ENCODE measurements at places on chromosomes 16 and 17.

DNA sequence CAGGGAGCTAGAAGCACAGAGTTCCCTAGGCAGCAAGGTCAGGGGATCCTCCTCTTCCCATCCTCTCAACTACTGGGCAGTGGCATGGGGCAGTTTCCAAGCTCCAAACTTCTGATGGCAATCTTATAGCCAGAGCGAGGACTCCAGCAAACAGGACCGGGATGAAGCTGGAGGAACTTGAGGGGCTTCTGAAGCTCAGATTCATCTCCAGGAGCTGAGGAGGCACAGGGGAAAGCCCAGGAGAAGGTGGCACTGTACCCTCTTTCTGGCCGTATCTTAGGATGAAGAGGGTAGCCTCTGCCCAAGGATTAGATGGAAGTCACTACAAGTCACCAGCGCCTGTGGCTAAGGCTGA is 50.0 kb upstream of the RPL38 start:
- no peak for DNase-seq

DNA sequence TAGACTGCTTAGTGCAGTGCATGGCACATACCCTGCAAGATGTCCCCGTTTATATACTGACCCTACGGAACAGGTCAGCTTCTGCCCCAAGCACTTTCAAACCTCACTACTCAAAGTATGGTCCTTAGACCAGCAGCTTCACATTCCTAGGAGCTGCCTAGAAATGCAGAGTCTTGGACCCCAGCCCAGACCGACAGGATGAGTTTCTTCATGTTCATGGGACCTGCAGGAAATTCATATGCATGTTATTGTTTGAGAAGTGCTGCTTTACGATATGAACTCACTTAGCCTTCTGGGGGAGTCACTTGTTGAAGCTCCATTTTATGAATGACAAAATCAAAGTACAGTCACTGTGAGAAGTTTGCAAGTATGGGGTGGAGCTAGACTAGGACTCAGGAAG is 82.6 kb downstream of the DYNLRB2 start:
- no peak for DNase-seq

- DNase-seq: no peak
Observed at GRCh38 chr17:38605841-38606645, at the start of gene SRCIN1. SRCIN1 (minus strand) TSS chr17:38605952; CDS start chr17:38605705, 247 bp downstream.

- no peak for DNase-seq
Observed at GRCh38 chr17:34357398-34357797, 1.1 kb downstream of the CCL13 start.

- DNase-seq: no peak
Observed at GRCh38 chr17:81534157-81535006, 6.2 kb downstream of the FSCN2 start.

DNA sequence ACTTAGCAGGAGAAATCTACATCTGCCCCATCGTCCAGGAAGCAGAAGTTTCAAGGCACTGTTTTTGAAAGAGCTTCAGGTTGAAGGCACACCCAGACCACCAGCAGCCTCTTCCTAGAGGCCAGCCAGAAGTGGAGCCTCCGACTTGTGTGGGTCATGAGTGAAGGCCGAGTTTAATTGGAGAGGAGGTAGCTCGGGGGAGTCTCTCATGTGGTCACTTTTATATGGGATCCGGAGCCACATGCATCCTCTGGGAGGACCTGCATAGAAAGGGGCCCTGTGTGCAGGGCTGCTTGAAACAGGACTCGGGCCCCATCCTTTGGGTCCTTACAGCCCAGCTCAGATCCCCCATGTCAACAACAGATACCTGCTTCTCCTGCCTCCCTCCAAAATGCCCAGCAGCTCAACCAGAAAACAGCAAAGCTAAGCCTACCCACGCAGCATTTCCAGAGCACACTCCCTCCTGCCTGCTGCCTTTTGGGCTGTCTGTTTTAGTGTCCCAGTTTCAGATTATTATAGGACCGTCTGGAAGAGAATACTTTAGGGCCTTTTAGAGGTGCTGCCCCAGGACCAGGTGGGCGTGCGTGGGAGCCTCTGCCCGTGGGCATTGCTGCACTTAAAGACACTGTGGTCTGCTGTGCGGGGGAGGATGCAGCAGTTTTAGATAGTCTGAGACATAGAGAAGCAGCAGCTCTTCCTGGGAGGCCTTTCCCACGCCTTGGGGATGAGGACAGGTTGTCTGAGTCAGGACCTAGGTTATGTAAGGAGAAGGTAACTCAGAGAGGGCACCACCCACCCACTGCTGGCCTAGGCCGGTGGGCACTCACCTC is 29.5 kb downstream of the MPRIP start:
- no peak for DNase-seq

DNA sequence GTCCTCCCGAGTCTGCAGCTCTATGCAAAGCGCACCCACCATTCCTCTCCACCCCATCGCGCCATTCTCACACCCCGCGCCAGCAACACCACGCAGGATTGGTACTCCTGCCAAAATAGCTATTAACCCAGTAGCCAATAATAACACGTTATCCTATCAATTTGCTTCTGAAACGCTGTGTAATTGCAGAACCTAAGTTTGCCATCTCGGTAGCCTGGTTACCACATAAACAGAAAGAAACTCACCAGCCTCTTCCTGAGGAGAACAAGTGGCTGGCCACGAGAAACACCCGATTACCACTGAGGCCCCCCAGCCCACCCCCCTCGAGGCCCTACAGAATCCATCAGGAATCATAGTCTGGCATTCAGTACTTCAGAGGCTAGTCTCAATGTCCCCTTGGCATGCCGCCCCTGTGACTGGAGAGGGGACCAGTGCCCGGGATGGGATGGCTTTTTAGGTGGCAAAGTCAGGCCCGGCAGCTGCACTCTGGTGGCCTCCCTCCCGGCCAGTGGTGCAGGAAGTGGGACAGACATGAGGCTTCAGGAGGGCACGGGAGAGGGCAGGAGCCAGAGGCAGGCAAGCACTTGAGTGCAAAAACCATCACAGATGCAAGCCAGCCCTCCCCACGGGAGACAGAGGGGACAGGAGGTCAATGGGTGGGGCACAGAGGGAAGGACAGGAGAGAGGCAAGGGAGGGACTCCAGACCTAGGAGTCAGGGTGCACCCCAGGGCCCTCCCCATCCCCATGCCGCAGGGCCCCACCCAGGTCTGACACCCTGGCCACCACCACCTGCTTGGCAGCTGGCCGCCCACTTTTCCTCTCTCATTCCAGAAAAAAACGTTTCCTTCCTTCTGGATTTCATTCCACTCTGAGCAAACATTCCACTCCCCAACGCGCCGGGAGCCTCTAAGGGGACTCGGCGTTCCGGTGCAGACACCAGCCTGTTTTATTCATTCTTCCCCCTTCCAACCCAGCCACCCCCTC is 192.5 kb downstream of the ZNF423 start:
- DNase-seq: no peak

DNA sequence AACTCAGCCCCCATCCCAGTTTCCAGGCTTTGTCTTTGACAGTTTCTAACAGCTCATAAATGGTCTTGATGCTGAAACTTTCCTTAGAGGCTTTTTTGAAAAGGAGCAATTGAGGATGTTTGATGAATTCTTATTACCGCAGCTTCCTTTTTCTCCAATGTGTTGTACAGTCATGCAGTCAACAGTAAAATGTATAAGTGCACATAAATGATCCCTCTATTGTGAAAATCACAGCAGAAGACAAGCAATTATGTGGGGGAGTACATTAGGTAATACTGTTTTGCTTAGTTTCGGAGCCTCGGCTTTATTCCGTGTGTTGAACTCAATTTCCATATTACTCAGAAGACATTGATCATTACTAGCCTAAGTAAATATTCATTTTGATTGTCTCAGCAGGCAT is 673.7 kb downstream of the CDH8 start:
- DNase-seq: no peak

- DNase-seq: no peak
Observed at GRCh38 chr17:32277284-32277683, 11.7 kb downstream of the RHBDL3 start.

- no peak for DNase-seq
Observed at GRCh38 chr17:50830994-50831393, 4.4 kb upstream of the WFIKKN2 start.

DNA sequence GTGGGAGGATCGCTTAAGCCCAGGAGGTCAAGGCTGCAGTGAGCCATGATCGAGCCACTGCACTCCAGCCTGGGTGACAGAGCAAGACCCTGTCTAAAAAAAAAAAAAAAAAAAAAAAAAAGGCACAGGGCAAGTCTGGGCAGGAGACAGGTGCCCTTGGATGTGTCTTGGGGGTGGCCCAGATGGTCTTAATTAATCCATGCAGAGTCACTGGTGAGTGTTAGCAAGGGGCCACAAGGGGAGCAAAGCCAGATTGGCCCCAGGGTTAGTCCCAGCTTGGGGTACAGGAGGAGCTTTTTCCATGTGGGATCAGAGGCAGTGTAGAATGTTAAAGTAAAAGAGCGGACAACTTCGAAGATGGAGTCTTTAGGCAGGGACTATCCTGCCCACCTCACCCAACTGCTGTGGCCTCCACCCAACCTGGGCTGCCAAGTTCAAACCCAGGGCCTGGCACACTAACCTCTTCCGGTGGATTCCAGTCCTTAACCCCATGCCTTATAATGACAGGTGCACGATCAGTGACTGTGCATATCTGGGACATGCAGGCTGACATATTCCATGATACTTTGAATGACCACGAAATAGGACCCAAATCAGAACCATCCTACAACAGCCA is 32.2 kb upstream of the MFSD6L start:
- DNase-seq: no peak

DNA sequence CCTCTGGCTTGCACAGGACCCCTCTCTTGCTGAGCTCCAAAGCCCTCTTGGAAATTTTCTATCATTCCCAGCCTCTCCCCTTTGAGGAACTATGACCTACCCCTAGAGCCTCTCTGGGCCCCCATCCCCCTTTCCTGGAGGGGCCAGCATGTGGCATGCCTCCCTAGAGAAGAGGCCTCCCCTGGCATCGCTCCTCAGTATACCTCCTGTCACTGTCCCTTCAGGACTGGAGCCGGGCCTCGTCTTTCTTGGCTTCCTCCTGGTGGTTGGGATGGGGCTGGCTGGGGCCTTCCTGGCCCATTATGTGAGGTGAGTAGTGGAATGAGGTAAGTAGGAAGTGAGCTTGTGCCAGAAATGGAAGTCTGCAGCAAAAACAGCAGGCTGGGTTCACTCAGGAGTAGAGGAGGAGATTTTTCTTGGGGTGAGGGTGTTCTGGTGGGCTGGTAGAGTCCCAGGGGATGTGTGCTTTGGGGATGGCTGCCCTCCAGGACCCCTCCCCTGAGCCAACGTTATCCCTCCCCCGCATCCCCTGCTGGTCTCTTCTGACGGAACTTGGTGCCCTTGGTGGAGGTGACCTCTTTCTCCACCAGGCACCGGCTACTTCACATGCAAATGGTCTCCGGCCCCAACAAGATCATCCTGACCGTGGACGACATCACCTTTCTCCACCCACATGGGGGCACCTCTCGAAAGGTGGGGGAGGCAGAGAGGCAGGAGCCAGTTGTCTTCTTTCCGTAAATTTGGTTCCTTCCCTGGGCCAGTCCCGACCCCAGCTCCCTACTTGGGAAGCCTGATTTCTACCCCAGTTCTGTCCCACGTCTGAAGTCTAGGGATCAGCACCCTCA is 4.6 kb downstream of the GUCY2D start:
- no peak for DNase-seq

DNA sequence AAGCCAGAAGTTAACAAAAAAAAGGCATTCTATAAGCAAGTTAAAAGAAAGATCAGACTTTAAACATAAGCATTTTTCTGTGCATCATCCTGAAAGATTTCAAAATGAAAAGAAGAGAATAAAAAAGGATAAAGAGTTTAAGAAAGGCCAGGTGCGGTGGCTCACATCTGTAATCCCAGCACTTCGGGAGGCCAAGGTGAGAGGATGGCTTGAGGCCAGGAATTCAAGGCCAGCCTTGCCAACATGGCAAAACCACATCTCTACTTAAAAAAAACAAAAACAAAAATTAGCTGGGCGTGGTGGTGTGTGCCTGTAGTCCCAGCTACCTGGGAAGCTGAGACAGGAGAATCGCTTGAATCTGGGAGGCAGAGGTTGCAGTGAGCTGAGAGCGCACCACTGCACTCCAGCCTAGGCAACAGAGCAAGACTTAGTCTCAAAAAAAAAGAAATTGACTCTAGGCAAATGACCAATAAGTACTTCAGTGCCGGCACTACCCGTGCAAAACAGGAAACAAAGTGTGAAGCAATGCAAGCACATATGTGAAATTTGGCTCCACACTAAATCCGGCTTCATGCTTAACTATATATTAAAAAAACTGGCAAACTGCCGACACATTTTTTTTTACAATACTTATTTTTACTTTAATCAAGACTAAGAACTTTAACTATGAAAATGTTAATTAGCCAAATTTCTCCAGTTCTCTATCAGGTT is 83.2 kb upstream of the C17orf78 start:
- DNase-seq: no peak

GRCh38 chr17:957856-958421 is 21.6 kb downstream of the NXN start:
- no peak for DNase-seq

DNA sequence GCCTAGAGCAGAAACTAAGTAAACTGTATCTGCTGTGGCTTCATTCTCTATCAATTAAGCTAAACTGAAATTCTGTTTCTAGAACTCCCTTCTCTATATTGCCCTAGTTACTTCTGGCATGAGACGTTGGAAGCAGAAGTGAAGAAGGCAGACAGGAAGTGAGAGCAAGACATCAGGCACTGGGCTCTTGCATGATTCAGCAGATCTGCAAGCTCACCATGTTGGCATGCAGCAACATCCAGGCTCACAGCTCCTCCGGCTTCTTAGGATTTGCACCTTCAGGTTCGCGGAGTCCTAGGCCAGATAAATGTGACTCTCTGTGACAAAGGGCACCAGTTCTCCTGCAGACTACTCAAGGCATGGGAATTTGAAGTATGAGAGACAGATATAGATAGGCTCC is 148.3 kb downstream of the CDH8 start:
- DNase-seq: no peak

DNA sequence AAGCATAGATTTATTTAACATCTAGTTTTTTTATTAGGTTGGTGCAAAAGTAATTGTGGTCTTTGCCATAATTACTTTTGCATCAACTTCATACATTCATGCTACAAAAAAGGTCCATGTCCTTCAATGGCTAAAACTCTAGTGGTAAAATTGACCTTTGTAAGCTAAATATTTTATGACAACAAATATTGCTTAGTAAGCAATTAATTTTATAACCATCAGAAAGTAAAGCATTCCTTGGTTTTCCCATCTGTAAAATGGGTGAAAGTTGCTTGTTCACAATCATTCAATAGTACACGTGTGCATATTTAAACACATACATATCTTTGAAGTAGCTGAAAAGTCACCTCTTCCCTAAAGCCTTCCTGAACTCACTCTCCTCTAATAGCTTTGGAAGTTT is 789.6 kb downstream of the CDH8 start:
- no peak for DNase-seq
